ENCODE measurements at places on chromosomes 1 and 21.

DNA sequence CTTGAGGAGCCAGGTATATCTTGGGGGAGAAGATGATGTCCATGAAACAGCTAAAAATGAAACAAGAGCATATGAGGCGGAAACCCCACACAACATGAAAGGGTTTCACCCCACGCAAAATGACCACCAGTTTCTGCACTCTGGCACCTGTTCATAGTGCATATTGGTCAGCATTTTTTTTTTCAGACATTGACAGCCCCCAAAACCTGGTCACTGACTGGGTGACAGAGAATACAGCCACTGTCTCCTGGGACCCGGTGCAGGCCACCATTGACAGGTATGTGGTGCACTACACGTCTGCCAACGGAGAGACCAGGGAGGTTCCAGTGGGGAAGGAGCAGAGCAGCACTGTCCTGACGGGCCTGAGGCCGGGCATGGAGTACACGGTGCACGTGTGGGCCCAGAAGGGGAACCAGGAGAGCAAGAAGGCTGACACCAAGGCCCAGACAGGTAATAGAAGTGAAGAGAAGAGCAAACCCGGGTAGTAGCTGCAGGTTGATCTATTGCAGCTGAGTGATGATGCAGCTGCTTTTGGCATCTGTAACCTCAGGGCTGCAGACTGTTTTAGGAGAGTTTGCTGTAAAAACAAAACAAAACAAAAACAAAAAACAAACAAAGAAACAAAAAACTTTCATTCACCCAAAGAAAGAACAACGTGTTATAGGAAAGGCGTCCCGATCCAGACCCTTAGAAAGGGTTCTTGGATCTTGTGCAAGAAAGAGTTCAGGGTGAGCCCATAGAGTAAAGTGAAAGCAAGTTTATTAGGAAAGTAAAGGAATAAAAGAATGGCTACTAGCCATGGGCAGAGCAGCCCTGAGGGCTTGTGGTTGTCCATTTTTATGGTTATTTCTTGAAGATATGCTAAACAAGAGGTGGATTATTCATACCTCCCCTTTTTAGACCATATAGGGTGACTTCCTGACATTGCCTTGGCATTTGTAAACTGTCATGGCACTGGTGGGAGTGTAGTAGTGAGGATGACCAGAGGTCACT is 51.0 kb downstream of the TNN start:
- DNase-seq, result no peak

DNA sequence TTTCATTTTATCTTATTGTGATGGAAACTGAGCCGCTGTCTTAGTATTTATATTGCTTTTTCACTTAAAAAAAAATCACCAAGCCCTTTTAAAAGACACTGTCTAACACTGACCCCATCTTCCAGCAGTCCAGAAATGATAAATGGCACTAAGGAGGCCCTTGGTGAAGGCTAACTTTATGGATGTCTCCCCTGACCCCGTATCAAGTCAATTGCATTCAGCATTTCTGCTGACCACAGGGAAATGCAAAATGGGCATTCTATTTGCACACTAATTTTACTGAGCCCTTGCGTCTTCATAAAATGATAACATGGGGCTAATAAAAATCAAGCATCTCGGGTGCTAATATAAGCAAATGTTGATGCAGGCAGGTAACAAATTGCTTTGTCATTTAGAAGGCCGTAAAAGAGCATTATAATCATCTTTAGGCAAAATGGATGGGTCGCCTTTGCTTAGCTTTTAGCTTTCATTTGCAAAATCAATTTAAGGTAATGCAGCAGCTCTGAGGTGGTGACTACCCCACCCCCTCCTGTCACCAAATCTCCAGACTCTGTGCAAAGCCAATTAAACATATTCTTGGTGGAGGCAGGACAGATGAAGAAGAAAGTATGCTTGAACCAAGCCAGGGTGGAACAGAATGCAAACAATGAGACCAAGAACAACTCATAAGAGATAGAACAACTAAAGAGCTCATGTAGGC is 110.8 kb downstream of the BEND5 start:
- DNase-seq, result no peak

- DNase-seq, result no peak
Observed at GRCh38 chr1:204574016-204574864, 58.0 kb downstream of the MDM4 start.

DNA sequence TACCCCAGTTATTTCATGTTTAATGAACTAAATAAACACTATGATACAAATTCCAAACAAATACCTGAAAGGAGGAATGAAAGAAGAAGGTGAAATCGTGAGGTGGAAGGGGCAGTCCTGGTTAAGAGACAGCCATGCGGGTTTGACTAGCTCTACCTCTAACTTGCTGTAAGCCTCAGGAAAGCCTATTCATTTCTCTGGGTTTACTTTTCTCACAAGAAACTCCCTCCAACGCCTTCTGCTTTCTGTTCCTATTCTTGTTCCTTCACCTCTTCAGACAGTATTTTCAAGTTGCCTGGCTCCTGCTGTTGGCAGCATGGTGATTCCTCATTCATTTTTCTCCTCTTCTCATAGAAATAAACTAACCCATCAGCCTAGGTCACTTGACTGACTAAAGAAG is 92.4 kb downstream of the NTPCR start:
- DNase-seq, result no peak

GRCh38 chr1:1245178-1245816 is 1.2 kb downstream of the C1QTNF12 start:
- no peak for DNase-seq

DNA sequence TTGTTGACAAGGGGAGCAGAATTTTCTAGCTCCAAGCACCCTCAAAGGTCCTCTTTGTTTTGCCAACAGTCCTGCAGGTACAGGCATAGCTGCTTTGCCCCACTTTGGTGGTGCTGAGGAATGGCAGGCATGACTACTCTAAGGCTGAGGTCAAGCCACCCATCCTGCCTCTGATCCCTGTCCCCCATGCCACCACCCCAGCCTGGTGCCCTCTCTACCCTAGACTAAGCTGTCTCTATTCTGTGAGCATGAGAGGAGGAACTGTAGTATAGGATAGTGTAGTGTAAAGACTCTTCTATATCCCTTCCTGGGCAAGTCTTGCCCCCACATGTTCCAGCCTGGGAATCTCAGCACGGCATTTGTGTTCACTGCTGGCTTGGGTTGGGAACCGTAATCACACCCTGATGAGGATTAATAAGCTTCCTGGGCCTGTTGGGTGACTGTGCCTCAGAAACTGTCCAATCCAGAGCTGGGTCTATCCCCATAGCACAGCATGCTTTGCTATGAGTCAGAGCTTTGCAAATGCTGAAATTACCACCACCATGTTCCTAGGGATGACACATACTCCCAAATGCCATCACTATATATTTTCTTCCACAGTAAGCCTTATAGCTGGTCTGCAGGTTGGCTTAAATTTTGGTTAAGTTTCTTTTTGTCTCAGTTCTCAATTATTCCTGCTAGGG is 105.7 kb upstream of the PPP2R5A start:
- no peak for DNase-seq

DNA sequence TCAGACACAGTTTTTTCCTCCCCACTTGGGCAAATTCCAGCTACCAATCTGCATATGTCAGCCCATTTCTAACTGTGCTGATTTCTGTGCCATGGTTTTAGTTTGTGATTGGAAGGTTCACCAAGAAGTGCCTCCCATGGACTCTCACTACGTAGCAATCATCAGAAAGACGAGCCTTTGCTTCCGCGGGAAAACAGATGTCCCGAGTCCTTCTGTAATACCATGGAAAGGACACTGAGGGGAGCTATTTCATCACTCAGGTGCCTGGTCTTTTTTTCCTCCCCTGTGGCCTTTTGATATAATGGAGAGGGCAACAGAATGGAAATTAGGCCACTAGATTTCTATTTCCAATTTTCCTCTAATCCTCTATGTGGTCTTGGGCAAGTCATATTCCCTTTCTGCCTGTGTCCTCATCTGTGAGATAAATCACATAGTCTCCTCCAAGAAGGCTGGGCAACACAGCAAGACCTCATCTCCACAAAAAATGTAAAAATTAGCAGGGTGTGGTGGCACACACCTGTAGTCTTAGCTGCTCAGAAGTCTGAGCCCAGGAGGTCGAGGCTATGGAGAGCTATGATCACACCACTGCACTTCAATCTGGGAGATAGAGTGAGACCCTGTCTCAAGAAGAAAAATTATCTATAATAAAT is 24.8 kb downstream of the LEMD1 start:
- DNase-seq, result peak; percentile 38

DNA sequence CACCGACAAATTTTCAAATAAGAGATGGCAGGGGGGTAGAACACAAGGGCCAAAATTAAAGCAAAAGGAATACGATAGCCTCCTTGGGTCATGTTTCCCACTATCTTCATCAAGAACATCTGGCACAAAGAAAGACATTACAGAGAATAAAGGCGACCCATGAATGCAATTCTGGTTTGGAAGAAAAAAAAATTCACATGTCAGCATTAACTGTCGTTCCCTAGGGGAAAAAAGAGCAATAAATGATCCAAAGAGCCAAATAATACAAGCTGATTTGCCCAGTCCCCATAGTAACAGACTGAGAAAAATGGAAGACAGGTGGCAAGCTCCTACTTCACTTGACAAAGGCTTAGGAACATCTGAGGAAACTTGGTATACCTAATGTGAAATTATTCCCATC is 4.5 kb downstream of the STIL start:
- DNase-seq, result no peak

DNA sequence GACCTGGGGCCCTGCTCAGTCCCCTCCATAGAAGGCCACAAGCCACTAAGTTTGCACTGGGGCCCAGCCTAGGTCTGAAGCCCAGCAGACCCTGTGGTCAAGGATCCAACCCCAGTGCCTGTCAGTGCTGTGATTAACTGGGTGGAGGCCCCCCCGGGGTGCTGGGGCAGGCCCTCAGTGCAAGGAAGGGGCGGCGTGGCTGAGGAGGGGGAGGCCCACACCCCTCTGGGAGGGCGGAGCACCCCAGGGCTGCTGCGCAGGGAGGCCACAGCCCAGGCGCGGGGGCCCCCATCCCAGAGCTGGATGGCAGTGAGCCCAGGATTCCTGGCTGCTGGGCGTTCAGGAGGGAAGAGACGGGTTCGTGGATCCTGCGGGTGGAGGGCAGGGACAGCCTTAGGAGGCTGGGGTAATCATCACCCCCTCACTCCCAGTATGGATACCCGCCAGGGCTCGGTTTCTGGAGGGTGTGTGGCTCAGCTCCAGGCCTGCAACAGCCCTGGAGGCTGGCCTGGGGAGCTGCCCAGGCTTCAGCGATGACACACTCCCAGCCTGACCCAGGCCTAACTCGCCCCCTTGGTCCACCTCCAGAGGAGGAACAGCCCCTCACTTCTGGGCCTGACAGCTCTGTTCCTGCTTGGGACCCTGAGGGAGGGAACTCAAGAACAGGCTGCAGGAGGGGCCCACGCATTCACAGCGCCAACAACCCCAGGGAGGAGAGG is 890 bp downstream of the GJC2 start:
- DNase-seq, result no peak

GRCh38 chr1:109983380-109984189 is 980 bp upstream of the AHCYL1 start:
- DNase-seq, result no peak

DNA sequence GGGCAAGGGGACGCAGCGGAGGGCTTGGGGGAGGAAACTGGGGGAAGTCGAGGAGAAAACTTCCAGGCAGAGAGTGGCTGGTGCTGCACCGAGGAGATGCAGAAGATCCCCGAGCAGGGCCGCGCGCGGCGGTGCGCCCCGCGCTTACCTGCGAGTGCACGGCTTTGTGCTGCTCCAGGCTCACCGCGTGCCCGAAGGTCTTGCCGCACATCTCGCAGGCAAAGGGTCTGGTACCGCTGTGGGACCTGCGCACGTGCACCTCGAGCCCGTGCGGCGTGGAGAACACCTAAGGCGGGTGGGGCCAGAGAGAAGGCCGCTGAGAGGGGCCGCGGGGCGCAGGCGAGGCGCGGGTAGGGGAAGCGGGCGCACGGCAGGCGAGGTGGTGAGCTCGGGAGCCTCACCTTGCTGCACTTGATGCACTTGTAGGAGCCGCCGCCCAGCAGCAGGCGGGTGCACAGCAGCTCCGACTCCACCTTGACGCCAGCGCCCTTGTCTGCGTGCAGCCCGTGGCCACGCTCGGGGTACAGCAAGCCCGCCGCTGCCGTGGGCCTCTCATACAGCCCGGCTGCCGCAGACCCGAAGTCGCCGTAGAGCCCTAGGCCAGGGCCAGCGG is 6.4 kb downstream of the GFI1 start:
- DNase-seq, result no peak

GRCh38 chr1:55448261-55448660 is 233.1 kb upstream of the USP24 start:
- DNase-seq, result no peak

DNA sequence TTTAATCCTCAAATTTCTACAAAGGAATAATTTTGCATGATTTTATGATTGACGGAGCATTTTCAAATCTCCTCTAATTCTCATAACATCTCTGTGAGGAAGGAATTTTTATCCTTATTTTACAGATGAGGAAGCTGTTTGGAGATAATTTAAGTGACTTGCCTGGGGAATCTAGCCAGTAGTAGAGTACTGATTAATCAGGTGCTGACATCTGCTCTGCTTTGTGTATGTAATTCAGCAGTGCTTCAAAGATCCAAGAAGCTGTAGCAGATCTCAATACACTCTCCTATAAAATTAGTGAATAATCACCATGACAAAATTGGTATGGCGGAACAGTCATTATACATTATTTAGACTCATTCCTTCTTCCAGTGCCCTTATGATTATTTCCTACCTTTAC is 46.0 kb downstream of the DPH5 start:
- no peak for DNase-seq

- DNase-seq, result no peak
Observed at GRCh38 chr1:26814377-26814776, 12.1 kb upstream of the ZDHHC18 start.

- DNase-seq, result peak; percentile 60
Observed at GRCh38 chr1:34681480-34682451, 73.1 kb upstream of the GJB5 start.

GRCh38 chr1:64155278-64155677 is 48.1 kb upstream of the UBE2U start:
- DNase-seq, result no peak

- DNase-seq, result no peak
Observed at GRCh38 chr1:66251546-66251945, 282.4 kb upstream of the SGIP1 start.

DNA sequence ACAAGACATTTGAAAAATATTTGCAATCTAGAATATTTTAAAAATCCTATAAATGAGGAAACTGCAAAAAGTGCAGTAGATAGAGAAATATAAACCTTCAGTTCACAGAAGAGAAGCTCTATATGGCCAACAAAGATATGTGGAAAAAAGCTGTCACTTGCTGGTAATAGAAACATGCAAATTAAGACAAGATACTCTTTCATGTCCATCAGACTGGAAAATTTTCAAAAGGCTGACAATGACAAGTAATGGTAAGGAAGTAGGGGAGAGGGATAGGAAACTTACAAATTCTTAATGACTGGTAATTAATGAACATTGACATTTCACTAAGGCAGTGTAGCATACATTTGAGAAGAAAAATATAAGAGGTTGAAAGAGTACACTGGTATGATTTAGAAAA is 147.9 kb downstream of the MRPL39 start:
- peak; percentile 45 for DNase-seq

- DNase-seq, result no peak
Observed at GRCh38 chr1:38464071-38464661, 395.4 kb downstream of the RRAGC start.

- no peak for DNase-seq
Observed at GRCh38 chr1:21899987-21900386, 37.1 kb downstream of the HSPG2 start.

GRCh38 chr1:205434738-205435137 is 12.9 kb upstream of the LEMD1 start:
- DNase-seq, result no peak

GRCh38 chr1:52756020-52756419 is 29.8 kb downstream of the ZYG11B start:
- no peak for DNase-seq

Data from activated CD4-positive, alpha-beta T cell treated with anti-CD3 and anti-CD28 coated beads, Interleukin-10, Interleukin-2, amounts not matched to agents 100 ng/mL and 50 ng/mL, durations not matched to agents 16 hours and 8 hours (primary cell).